ENCODE measurements at places on chromosomes 13 and 19.

DNA sequence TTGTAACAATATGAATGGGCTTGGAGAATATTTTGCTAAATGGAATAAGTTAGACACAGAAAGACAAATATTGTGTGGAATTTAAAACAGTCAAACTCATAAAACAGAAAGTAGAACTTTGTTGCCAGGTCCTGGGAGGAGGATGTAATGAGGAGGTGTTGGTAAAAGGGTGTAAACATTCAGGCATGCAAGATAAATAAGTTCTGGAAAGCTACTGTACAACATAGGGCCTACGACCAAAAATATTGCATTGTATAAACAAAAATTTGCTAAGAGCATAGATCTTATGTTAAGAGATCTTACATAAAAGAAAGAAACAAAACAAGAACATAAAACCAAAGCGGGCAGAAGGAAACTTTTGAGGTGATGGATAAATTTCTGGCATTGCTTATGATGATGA lies 1907.8 kb upstream of the PCDH20 start:
- DNase-seq, result no peak

DNA sequence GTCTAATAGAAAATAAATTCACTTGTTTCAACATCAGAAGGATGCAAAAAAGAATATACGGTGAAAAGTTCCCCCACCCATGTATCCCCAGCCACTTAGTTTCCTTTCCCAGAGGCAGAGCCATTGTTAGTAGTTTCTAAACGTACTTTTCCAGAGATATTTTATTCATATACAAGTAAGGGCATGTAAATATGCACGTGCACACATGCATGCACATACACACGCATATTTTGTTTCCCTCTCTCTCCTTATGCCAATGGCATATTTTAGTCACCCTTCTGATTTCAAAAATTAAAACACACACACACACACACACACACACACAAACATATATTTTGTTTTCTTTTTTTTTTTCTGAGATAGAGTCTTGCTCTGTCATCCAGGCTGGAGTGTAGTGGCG lies 147.4 kb downstream of the PDS5B start:
- no peak for DNase-seq

GRCh38 chr13:77513719-77514335 lies 21.7 kb upstream of the SCEL start:
- DNase-seq, result no peak

- DNase-seq, result no peak
These were observed at the start of gene CYP2S1 for GRCh38 chr19:41192574-41193429. CYP2S1 (plus strand) TSS chr19:41193219; CDS start chr19:41193265, 46 bp downstream.

Measured in stimulated activated CD4-positive, alpha-beta T cell treated with anti-CD3 and anti-CD28 coated beads, Interleukin-15, amount 100 ng/mL, for 1 hour (primary cell).